ENCODE measurements at places on chromosomes 3 and 15. TPM values are rescaled to one million over a fixed set of nuclear protein-coding genes. Genes with fewer than 3 reads are reported as not detected.

SLC35G2 gene
- 13.6 TPM for total RNA-seq

ITIH3 gene
- not detected for total RNA-seq

INSYN1 gene
- total RNA-seq: not detected

SPRED1 gene
- 23.1 TPM for total RNA-seq

IL17RB gene
- total RNA-seq: not detected

HES1 gene
- 42.6 TPM for total RNA-seq

CMTM7 gene
- total RNA-seq: 16.2 TPM

MYL3 gene
- total RNA-seq: not detected

SNTN gene
- total RNA-seq: not detected

WDR93 gene
- not detected for total RNA-seq

GPR62 gene
- total RNA-seq: under 0.01 TPM

PPP1R2 gene
- 60.2 TPM for total RNA-seq

CTXND1 gene
- not detected for total RNA-seq

WDR72 gene
- not detected for total RNA-seq

MYZAP gene
- 22.6 TPM for total RNA-seq

MLF1 gene
- 7.9 TPM for total RNA-seq

MME gene
- total RNA-seq: 2.6 TPM

CEP152 gene
- 8.8 TPM for total RNA-seq

NUP210 gene
- total RNA-seq: 34.3 TPM

ZNF501 gene
- 5.8 TPM for total RNA-seq

C3orf20 gene
- not detected for total RNA-seq

NR1I2 gene
- 0.15 TPM for total RNA-seq

MOBP gene
- not detected for total RNA-seq

C3orf70 gene
- total RNA-seq: 0.15 TPM

USF3 gene
- 3.6 TPM for total RNA-seq

KIAA1143 gene
- 18.8 TPM for total RNA-seq

CASR gene
- not detected for total RNA-seq

TIPARP gene
- 28.1 TPM for total RNA-seq

ALDH1A2 gene
- under 0.01 TPM for total RNA-seq

UROC1 gene
- not detected for total RNA-seq

THUMPD3 gene
- 39.5 TPM for total RNA-seq

ANKRD34C gene
- not detected for total RNA-seq

PLA2G4E gene
- not detected for total RNA-seq

BSN gene
- total RNA-seq: under 0.01 TPM

TF gene
- total RNA-seq: not detected

TCAIM gene
- total RNA-seq: 26.3 TPM

TARS3 gene
- 7.8 TPM for total RNA-seq
